ENCODE measurements at places on chromosomes 6 and 20.

DNA sequence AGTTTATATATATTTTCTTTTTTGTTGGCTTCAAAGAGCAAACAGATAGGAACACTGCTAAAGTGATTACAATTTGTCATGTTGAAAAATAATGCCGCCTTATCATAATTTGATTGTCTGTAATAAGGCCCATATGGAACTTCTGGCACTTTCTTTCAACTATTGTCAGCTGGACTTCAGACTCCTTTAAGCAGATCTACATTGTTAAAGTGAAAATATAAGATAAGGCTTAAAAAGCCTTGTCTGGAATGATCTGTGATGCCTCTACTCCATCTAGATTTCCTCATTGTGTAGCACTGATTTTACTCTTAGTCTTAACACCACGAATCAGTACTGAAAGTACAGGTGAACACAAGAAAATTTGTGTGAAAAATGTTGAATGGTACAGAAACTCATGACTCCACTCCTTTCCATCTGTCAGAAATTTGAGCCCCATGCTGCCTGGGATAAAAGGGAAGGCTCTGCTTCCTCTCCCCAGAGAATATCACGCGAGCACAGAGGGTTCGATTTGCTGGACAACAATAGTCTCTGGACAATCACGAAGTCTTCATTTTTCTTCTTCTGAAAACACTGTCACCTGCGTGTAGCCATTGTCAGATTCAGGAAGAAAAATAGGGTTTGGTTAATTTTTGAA, 56.0 kb downstream of the BCAS1 start:
- no peak for DNase-seq

- no peak for DNase-seq
These were observed 80.4 kb upstream of the BTN3A2 start for GRCh38 chr6:26284537-26285142.

DNA sequence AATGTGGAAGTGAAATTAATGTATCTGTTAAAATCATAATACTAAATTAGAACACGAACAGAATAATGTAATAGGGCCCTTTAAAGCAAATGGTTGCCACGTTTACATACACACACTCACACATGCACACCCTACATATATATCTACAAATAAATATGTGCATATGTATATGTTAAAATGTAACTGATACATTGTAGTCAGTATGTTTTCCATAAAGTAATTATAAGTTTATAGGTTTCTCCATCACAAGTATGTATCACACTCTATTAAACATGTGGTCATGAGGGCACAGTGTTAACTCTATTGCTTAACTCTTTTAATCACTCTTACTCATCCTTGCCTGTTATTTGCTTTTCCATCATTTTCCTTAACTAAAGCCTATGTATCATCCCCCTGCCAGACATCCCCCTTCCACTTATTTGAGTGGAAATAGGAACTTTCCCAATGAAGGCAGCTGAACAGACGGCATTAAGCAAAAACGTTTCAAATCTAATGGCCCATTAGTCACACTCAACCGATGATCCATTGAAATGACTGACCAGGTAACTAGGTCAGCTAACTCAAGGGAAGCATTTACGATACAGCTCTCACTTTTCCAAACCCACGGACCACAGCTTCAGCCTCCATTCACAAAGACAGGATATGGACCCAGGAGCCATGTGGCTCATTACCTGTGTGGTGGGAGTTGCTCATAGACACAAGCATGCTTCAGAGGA, 89.3 kb downstream of the HAO1 start:
- no peak for DNase-seq

- peak; percentile 71 for DNase-seq
These were observed at the start of gene LRP11 for GRCh38 chr6:149863698-149864577. Gene LRP11 (minus strand): TSS chr6:149864359. CDS start chr6:149864020, 339 bp downstream.

GRCh38 chr6:169075211-169075914, 178.3 kb downstream of the THBS2 start:
- no peak for DNase-seq

All from mesothelial cell of epicardium (in vitro differentiated cells).